NCI-H524 treated with DMSO at 0.1 percent for 48 hours (cell line): ENCODE measurements at places on chromosomes 4 and X.

- DNase-seq, result no peak
These were observed 133.7 kb downstream of the DCLK2 start for GRCh38 chr4:150211799-150212445.

- DNase-seq, result no peak
These were observed 3.1 kb upstream of the MSX1 start for GRCh38 chr4:4856071-4857000.

DNA sequence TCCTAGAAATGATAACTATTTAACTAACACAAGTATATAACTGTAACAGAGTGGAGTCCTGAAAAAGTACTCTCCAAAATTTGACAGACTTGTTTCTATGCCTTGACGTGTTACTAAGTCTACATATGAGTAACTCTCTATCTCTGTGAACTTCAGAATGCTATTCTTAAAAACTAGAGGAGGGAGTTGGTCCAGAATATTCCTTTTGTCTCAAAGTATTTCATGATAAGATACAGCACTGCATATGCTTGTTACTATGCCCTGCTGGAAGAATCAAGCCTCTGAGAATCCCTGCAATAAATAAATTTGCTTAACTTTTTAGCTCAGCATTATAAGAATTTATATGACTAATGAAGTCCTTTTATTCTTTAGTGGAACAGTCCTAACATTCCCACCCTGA, 50.9 kb upstream of the ATXN3L start:
- DNase-seq, result no peak

- DNase-seq, result no peak
These were observed 10.7 kb downstream of the CLNK start for GRCh38 chr4:10673817-10674369.

DNA sequence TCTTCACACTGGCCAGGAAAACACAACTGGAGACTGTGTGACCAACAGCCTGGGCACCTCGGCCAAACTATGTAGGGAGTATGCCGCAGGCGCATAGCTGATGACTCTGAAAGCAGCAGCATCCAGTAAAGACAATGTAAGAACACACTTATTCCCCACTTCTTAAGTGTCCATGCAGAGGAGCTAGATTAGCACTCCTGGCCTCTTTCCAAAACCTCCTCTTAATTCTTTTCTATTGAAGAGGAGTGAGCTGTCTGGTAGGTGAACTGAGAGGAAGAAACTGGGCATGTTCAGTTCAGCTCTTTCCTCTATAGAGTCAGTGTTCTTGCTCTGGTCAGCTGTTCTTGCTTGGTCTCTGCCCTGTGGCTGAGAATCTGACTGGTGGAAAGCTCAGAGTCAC, 21.1 kb downstream of the NMU start:
- peak; percentile 50 for DNase-seq

- no peak for DNase-seq
These were observed 326.9 kb downstream of the PDHA2 start for GRCh38 chr4:96166806-96167205.

- no peak for DNase-seq
These were observed 37.9 kb upstream of the TMEM192 start for GRCh38 chr4:165150545-165150944.

DNA sequence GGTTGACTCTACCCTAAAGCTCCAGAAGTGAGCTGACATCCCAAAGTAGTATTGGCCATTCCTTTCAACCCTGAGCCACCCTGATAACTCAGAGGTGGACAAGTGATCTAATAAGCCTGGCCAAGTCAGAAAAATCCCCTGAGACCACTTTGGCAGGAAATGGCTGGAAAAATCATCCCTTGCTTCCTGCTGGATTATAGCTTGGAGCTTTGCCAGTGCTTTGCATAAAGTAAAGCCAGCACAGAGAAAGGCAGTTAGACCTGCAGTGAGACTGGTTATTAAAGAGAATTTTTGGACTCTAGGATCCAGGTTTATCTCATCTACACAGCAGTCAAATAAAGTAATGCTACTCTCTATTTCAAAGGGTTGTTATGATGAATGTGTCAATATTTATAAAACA, 6.4 kb downstream of the CXCL3 start:
- DNase-seq, result no peak

DNA sequence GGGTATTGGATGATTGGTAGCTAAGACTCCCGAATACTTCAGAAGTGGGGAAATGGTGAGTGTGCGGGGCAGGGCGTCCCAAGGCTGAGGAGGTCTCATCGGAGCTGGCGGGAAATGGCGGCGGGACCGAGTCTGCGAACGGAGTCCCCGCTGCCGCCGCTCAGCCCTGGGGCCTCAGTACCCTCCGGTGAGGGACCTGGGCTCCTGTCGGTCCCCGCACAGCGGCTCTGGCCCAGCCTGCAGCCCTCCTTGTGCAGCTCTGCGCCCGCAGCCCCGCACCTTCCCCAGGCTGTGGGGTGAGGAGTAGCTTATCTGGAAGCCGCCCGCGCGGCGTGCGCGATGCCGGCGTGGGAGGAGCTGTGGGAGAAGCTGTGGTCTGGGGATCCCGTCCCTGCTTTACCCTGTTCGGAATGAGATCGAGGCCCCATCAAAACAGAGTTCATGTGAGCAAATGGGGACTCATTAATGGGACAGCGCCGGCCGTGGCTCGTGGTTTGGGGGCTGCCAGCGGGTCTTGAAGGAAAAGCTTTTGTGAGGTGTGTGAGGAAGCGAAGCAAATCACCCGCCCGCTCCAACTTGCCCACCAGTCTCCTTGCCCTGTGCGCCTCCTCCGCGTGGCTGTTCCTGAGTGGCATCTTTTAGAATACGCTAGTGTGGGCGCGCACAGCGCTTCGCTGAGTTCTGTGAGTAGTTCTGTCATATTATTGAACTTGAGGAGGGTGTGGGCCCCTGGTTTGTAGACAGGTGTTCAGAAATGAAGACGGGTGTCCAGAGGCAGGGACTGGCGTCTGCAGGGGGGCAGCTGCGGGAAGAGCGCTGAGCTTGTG, 531 bp downstream of the ZNF141 start:
- DNase-seq, result no peak

- peak; percentile 21 for DNase-seq
These were observed 19.0 kb upstream of the DCX start for GRCh38 chrX:111431001-111431400.

DNA sequence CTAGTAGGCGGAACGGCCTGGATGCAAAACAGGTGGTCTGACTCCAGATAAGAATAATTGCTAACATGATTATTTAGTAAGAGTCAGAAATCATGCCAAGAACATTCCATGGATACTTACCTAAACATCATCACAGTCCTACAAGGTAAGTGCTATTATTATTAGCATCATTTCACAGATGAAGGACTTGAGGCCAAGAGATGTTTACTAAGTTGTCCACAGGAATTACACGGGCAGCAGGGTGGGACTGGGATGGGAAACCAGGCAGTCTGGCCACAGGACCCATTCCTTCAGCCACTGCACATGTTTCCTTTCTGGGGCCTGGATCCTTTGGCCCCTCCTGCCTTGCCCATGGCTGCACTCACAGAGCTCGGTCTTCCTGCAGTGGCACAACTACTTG, 48.3 kb downstream of the ANAPC4 start:
- no peak for DNase-seq

DNA sequence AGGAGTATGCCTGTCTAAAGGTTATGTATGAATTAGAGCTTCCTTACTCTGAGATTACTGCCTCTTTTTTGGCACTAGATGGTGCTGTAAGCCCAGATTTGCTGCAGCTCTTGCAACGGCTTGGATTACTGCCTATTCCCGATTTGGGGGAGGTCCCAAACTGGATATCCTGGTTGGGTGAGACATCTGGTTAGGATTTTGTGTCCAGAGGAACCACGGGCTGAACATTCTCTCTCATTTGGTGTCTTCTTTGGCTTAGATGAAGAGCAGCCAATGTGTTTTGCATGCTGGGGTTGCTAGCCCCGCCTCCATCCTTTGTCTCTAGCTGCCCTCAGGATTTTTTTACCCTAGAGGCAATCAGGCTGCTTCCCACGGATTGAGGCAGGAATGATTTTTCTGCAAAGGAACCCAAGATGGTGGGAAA, 31.9 kb downstream of the F8A1 start:
- peak; percentile 70 for DNase-seq

DNA sequence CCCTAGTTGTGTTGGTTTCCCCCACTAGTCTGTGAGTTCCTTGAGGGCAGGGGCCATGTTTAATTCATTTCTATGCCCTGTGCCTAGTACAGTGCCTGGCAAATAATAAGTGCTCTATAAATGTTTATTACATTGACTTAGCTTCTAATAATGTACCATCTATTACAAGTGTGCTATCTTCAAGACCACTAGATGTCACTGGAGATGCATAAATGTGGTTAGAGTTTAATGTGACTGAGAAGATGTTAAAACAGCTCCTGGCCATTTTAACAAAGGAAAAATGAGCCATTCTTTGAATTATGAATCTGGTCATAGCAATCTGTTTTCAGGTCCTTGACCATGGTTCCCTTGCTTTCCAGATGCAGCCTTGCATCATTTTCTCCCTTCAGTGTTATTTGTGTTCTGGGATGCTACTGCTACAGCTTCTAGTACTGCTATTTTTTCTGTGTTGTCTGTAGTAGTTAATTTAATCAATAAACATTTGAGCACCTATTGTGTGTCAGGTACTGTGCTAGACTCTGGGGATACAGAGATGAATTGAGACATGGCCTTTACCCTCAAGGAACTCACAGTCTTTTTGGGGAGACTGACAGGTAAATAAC, 43.2 kb downstream of the SLC9A6 start:
- DNase-seq, result peak; percentile 21

DNA sequence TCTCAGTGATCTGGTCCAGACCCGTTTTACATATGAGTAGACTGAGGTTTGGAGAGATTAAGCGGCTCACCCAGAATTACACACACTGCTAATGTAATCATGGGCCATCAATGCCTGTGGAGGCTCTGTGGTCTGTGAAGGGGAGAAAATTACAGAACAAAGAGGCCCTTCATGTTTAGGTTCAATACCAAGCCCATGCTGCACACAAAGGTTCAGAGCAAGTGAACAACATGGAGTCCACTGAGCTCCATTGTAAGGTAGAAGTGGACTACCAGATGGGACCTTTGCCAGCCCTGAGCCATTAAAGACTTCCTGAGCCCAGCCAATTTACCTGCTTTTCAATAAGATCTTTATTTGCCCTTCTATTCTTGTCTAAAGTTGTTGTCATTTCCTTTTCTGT, 109.8 kb downstream of the LUZP4 start:
- DNase-seq, result no peak

- DNase-seq, result no peak
These were observed 22.2 kb downstream of the KDR start for GRCh38 chr4:55103224-55103623.

DNA sequence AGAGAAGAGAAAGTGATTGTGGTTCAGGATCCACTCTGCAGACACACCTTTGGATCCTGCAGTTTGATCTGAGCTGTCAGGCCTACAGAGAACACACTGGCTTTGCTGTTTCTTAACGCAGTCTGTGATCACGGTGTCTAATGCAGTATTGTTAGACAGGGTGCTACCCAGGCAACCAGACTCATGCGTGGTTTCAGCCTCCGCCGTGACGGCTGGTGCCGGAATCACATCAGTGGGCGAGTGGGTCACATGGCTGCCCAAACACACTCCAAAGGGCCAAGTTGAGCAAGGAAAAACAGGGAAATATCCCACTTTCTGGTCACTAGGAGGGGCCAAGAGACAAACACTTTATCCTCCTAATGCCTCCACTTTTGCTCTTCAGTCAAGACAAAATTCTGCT, 27.5 kb downstream of the CCDC149 start:
- no peak for DNase-seq

GRCh38 chr4:145756244-145756643, 76.3 kb downstream of the C4orf51 start:
- no peak for DNase-seq

DNA sequence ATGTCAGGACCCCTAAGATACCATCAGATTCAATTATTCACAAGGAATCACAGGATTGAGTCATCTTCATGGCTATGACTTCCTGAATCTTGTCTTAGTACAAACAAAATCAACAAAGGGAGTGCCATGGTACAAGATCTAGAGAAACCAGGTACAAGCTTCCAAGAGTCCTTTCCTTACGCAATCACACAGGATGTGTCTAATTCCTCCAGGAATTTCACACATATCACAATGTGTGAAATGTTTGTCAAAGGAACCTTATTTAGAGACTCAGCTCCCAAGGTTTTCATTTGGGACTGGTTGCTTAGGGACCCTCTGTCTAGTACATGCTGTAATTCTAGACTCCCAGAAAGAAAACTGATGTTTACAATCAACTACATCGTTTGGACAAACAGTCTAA, 83.0 kb downstream of the MAB21L2 start:
- DNase-seq, result no peak

DNA sequence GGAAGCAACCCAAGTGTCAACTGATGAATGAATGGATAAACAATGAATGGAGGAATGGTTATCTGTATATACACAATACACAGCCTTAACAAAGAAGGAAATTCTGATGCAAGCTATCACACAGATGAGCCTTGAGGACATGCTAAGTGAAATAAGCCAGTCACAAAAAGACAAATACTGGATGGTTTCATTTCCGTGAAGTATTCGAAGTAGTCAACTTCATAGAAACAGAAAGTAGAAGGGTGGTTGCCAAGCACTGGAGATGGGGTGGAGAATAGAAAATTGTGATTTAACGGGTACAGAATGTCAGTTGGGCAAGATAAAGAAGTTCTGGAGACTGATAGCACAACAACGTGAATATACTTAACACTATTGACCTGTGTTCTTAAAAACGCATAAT, 28.2 kb downstream of the CENPU start:
- DNase-seq, result no peak

DNA sequence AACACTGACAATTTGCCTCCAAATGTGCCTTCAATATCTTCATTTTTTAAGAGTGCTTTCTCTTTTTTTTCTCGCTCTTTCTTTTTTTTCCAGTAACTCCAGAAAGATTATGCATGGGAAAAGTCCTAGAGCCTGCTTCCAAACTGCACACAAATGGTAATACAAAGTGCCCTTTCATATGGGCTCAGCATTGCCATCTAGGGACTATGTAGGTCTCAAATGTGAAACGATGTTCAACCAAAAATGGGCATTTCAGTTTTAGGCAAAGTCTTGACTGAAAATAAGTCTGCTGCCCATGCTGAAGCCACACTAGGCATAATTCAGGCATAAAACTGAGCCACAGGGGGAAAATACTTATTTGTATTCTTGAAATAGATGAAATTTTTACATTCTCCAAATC, 65.6 kb downstream of the SYNPO2 start:
- DNase-seq, result no peak

GRCh38 chr4:56241500-56241899, 145.8 kb downstream of the AASDH start:
- DNase-seq, result no peak

DNA sequence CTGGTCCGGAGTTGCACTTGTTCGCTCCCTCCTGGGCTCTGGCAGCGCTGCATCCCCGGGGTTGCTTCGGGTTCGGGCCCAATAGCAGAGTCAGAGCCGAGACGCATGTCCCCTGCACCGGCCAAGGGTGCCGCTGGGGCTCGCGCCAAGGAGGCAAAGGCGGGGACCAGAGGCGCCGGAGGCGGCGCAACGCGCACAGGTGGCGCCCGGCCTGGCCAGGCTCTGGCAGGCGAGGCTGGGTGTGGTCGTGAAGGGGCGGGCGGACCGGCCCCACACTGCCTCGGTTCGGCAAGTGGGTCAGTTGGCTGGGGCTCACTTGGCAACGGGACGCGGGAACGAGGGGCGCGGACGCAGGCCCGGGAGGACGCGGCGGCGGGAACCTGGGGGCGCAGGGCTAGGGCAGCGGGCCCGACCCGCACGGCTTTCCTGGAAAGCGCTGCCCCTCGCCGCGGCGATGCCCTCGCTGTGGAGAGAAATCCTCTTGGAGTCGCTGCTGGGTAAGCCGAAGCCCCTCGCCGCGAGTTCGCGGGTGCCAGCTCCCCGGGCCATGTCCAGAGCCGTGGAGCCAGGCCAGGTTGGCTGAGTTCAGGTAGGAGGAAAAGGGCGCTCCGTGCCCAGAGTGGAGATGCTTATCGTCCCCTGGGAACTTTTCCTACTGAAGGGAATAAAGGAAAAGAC, at the start of gene CWH43:
Gene CWH43, plus strand, starts transcription at position 300 of the 678 bp plus-strand sequence. Its CDS starts 155 bp downstream, at position 455.
- no peak for DNase-seq

GRCh38 chr4:15938182-15938581, 358 bp downstream of the FGFBP1 start:
- DNase-seq, result no peak
